Smooth muscle cell of the umbilical artery (primary cell): ENCODE measurements at places on chromosomes 11 and 22. TPM values are rescaled to one million over a fixed set of nuclear protein-coding genes. Genes with fewer than 3 reads are reported as not detected.

The TTC36 gene
- 0.59 and 1.2 TPM in 2 replicates for total RNA-seq

The BIRC3 gene
- 5.3 and 9.0 TPM in 2 replicates for total RNA-seq

The CHST1 gene
- total RNA-seq, result 0.59 and 2.4 TPM in 2 replicates

The SCUBE2 gene
- 1.8 and 9.5 TPM in 2 replicates for total RNA-seq

The RBFOX2 gene
- total RNA-seq, result 116 and 175 TPM in 2 replicates

The SRSF8 gene
- total RNA-seq, result 16.0 and 22.2 TPM in 2 replicates

The BATF2 gene
- under 0.01 and 0.51 TPM in 2 replicates for total RNA-seq

The OR52I1 gene
- not detected in 2 replicates for total RNA-seq

The SHANK2 gene
- total RNA-seq, result 3.7 and 6.8 TPM in 2 replicates

The NLRP6 gene
- not detected in 2 replicates for total RNA-seq

The RAC2 gene
- total RNA-seq, result 3.3 and 16.2 TPM in 2 replicates

The SPON1 gene
- total RNA-seq, result 0.55 and 3.9 TPM in 2 replicates

The APLNR gene
- not detected in 2 replicates for total RNA-seq

The OR5P2 gene
- total RNA-seq, result not detected in 2 replicates

The PTH gene
- not detected in 2 replicates for total RNA-seq

The KDELR3 gene
- total RNA-seq, result 160 and 218 TPM in 2 replicates

The WT1 gene
- 0.18 TPM in 1 of 2 replicates, not detected in the other for total RNA-seq

The RFPL3 gene
- total RNA-seq, result not detected in 2 replicates

The BIK gene
- not detected in 2 replicates for total RNA-seq

The XPNPEP3 gene
- total RNA-seq, result 9.2 and 12.1 TPM in 2 replicates

The GP1BB gene
- total RNA-seq, result 1.8 and 2.1 TPM in 2 replicates

The FGF19 gene
- not detected in 2 replicates for total RNA-seq

The OR10G4 gene
- not detected in 2 replicates for total RNA-seq

The TSKU gene
- 21.4 and 28.6 TPM in 2 replicates for total RNA-seq

The LUZP2 gene
- 1.1 and 8.0 TPM in 2 replicates for total RNA-seq

The MAJIN gene
- under 0.01 TPM in 1 of 2 replicates, not detected in the other for total RNA-seq

The PITPNM1 gene
- 17.8 and 31.0 TPM in 2 replicates for total RNA-seq

The HTR3A gene
- total RNA-seq, result not detected in 2 replicates

The MMP7 gene
- total RNA-seq, result not detected in 2 replicates
